ENCODE measurements at places on chromosomes 5 and 9. TPM values are rescaled to one million over a fixed set of nuclear protein-coding genes. Genes with fewer than 3 reads are reported as not detected.

SLC22A4 gene
- 3.7 TPM for total RNA-seq

FYB1 gene
- 5.1 TPM for total RNA-seq

DNA sequence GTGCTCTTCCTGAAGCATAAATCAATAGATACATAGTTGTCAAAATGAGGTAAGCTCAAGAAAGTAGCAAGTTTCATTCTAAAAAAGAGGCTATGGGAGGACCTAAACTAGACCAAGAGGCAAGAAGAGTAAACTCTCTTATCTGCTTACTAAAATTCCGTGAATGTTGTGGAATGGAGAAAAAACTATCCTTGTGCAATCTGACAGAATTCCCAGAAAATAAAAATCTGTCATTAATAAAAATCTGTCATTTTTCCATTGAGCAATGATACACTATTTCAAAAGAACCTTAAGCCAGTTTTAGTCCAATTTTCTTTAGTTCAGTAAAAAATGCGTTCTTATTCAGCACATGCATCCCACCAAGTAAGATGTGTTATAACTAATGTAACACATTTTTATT is 15.9 kb upstream of the FANCC start:
- H3K27me3 ChIP-seq: no peaks in the 10 kb centered on the region
- no peak for DNase-seq
- no peak overlapping the region for H3K4me3 ChIP-seq
- H3K27ac ChIP-seq: no peak overlapping the region
- H3K36me3 ChIP-seq: no peaks in the 10 kb centered on the region

DNA sequence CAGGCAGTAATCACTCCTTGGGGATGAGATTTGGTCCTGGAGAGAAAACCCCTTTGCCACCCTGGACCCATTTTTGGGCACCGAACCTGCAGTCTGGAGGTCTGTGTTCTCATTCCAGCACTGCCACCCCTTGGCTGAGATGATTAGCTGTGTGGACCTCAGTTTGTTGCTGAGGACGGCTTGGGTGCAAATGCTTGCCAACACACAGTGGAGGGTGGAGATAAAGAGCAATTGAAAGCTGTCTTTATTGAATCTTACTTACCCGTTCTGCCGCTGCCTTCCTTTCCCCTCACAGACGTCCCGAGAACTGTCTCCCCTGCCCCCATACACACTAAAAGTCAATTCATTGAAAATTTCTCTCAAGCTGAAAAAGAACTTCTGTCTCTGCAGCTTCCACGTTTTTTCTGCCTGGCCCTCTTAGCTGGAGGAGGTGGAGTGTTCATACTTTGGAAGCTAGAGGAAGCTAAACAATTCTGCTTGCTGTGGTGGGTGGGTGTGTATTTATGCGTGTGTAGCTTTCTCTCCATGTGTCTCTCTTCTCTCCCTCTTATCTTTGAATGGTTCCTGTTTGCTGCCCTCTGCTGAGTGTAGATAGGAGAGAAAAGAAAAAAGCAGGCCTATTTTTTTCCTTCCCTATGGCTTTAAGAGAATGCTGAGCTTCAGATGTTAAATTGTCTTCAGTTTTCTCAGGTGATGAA is 6.6 kb downstream of the GALNT10 start:
- no peaks in the 10 kb centered on the region for H3K36me3 ChIP-seq
- H3K27ac ChIP-seq: no peak overlapping the region
- H3K4me3 ChIP-seq: no peak overlapping the region
- DNase-seq: no peak
- H3K4me1 ChIP-seq: peaks cover 46% of the 10 kb centered on the region

DNA sequence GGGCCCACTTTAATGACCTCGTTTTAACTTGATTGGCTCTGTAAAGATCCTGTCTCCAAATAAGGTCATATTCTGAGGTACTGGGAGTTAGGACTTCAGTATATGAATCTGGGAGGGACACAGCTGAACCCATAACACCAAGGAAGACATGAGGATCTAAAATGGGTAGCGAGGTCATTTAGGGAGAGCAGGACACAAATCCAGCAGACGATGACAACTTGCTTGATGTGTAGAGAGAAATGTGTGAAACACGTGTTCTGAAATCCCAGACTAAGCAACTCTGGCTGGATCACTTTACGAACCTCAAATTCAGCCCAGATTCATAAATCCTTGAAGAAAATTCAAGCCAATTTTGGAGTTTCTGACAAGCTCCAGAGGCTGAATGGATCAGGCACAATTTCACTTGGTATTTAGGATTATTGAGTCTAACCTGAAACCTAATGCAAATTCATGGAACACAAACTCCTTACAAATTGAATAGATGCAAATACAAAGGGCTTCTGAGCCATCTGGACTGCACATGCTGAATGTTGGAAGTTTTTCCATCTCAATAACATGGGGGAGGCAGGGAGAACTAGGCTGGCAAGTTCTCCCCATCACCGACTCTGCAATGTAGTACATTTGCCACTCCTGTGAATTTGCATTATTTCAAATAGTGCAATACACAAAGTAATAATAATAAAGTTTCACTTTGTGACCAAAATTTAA is 74.0 kb upstream of the SLC30A5 start:
- H3K4me1 ChIP-seq: no peaks in the 10 kb centered on the region
- H3K27ac ChIP-seq: no peak overlapping the region
- DNase-seq: no peak
- H3K36me3 ChIP-seq: no peaks in the 10 kb centered on the region
- H3K27me3 ChIP-seq: no peaks in the 10 kb centered on the region

DNA sequence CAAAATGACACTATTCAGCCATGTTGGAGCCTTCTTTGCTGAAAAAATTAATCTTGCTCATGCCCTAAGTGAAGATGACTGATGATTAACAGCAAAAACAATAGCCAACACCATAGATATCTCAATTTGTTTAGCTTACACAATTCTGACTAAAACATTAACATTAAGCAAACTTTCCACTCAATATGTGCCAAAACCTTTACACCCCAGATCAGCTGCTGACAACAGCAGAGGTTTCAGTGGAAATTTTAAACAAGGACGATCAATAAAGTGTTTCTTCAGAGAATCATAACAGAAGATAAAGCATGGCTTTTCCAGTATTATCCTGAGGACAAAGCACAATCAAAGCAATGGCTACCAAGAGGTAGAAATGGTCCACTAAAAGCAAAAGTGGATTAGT is 254.4 kb upstream of the GRAMD2B start:
- no peaks in the 10 kb centered on the region for H3K36me3 ChIP-seq
- no peak for DNase-seq
- H3K27me3 ChIP-seq: no peaks in the 10 kb centered on the region
- no peak overlapping the region for H3K27ac ChIP-seq
- H3K4me3 ChIP-seq: no peak overlapping the region

GRCh38 chr5:32734827-32735378 is 23.8 kb downstream of the NPR3 start:
- H3K4me3 ChIP-seq: no peak overlapping the region
- H3K4me1 ChIP-seq: no peaks in the 10 kb centered on the region
- H3K36me3 ChIP-seq: no peaks in the 10 kb centered on the region
- H3K27ac ChIP-seq: no peak overlapping the region
- DNase-seq: no peak

GRCh38 chr5:31504529-31504928 is 27.4 kb downstream of the DROSHA start:
- no peak for DNase-seq
- H3K4me1 ChIP-seq: no peaks in the 10 kb centered on the region
- H3K36me3 ChIP-seq: no peaks in the 10 kb centered on the region

GRCh38 chr5:5044247-5044840 is 95.8 kb upstream of the ADAMTS16 start:
- H3K27me3 ChIP-seq: no peaks in the 10 kb centered on the region
- no peak for DNase-seq
- H3K4me3 ChIP-seq: no peak overlapping the region
- no peaks in the 10 kb centered on the region for H3K4me1 ChIP-seq
- no peaks in the 10 kb centered on the region for H3K36me3 ChIP-seq
- no peak overlapping the region for H3K27ac ChIP-seq

DNA sequence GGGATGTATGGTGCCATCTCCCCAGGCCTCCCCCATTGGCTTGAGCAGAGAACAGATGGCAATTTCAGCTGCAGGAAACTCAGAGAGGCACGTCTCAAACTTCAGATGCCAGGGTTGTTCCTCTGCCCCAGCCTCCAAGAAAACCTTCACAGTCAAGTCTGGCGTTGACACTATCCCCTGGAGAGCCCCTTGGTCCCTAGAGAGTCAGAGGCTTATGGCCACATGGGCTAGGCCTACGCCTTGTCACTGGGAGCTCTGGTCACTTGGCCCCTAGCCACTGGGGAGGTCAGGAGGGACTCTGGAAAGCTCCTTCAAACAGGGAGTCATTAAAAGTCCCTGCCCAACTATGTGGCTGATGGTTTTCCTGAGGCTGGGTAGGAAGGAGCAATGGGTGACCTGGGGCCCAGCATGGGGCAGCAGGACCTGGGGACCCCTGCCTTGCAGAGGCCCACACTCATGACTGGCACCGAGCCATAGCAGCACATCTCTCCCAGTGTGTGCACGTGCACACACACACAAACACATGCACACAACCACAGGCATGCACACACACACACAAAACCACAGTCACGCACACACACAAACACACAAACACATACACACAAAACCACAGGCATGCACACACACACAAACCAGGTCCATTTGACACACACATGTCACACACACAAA is 144.2 kb downstream of the GADD45G start:
- no peak overlapping the region for H3K4me3 ChIP-seq
- H3K36me3 ChIP-seq: no peaks in the 10 kb centered on the region
- no peaks in the 10 kb centered on the region for H3K27me3 ChIP-seq
- no peaks in the 10 kb centered on the region for H3K4me1 ChIP-seq

- no peak overlapping the region for H3K4me3 ChIP-seq
- H3K27ac ChIP-seq: no peak overlapping the region
- H3K4me1 ChIP-seq: peaks cover 22% of the 10 kb centered on the region
- no peaks in the 10 kb centered on the region for H3K27me3 ChIP-seq
Measured at GRCh38 chr9:126985870-126986498, 71.4 kb downstream of the RALGPS1 start.

DNA sequence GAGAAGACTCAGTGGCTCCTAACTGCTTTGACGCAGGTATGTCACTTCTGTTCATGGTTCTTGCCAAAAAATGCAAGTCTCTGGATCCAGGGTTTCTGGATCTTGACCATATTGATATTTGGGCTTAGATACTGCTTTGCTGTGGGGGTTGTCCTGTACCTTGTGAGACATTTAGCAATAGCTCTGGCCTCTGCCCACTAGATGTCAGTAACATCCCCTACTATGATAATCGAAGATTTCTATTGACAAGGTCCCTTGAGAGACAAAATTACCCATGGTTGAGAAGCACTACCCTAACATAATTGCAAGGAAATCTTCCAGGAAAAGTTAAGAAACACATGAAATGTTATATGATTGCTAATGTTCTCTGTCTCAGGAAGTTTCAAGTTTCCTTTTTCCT is 285.4 kb downstream of the TMEM232 start:
- DNase-seq: no peak
- H3K27me3 ChIP-seq: no peaks in the 10 kb centered on the region
- H3K4me3 ChIP-seq: no peak overlapping the region
- peaks cover 5% of the 10 kb centered on the region for H3K4me1 ChIP-seq

GRCh38 chr5:133343196-133343595 is 269.1 kb downstream of the FSTL4 start:
- DNase-seq: no peak
- H3K36me3 ChIP-seq: no peaks in the 10 kb centered on the region
- no peaks in the 10 kb centered on the region for H3K27me3 ChIP-seq

GRCh38 chr5:26578002-26578401 is 460.4 kb downstream of the CDH9 start:
- no peak for DNase-seq
- no peak overlapping the region for H3K27ac ChIP-seq
- no peaks in the 10 kb centered on the region for H3K36me3 ChIP-seq
- H3K4me1 ChIP-seq: no peaks in the 10 kb centered on the region

- no peak overlapping the region for H3K27ac ChIP-seq
- H3K27me3 ChIP-seq: no peaks in the 10 kb centered on the region
- no peak for DNase-seq
- no peaks in the 10 kb centered on the region for H3K4me1 ChIP-seq
Measured at GRCh38 chr5:177410575-177410974, 1.2 kb upstream of the F12 start.

GRCh38 chr9:69173497-69173890 is 583 bp upstream of the TJP2 start:
- no peak for DNase-seq
- H3K27ac ChIP-seq: no peak overlapping the region

DNA sequence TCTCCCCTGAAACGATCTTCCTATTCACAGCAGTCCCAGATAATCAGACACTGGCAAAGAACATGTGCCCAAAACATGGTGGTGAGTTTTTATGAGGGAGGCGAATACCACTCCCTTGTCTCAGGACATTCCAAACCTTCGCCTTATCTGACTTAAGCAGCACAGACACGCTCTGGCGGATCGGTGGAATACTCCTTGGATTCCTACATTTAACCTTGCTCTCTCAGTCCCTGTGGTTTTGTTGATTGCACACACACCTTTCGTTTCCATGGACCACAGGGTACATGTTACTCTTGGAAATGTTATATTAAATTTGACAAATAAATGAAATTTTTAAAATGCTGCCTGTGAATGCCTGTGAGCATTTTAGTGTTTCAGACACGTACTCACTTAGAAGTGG is 87.8 kb upstream of the CPEB4 start:
- no peak overlapping the region for H3K4me3 ChIP-seq
- no peaks in the 10 kb centered on the region for H3K36me3 ChIP-seq
- H3K27ac ChIP-seq: no peak overlapping the region
- no peaks in the 10 kb centered on the region for H3K4me1 ChIP-seq

DNA sequence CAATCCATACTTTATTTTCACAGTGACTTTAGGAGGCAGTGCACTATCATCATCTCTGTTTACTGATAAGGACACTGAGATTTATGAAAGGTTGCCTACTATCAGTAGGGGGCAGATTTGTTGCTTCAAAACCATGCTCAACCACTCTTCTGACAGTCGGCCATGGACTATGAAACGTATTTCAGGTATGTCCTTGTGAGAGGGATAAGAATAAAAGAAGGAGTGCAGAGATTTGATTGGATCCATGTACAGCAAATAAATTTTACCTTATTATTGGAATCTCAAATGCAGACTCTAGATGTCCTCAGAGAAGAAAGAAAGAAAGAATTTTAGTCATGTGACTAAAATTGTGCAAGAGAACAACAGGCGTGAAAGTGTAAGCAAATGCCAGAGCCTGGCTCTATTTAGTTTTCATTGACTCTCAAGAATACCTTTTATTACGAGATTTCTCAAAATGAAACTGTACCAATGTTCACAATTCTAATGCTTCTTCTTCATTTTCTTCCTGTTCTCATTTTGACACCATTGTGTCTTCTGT is 296.6 kb upstream of the RASA1 start:
- no peaks in the 10 kb centered on the region for H3K27me3 ChIP-seq
- no peak overlapping the region for H3K4me3 ChIP-seq
- peaks cover 3% of the 10 kb centered on the region for H3K4me1 ChIP-seq
- no peak overlapping the region for H3K27ac ChIP-seq
- no peaks in the 10 kb centered on the region for H3K36me3 ChIP-seq

GRCh38 chr5:78979117-78979742 is 5.9 kb downstream of the ARSB start:
- H3K4me3 ChIP-seq: no peak overlapping the region
- DNase-seq: no peak
- peaks cover 9% of the 10 kb centered on the region for H3K4me1 ChIP-seq
- no peaks in the 10 kb centered on the region for H3K36me3 ChIP-seq
- H3K27ac ChIP-seq: no peak overlapping the region

All from adrenal gland (tissue), 19 donors.